Fibroblast of villous mesenchyme (primary cell): ENCODE measurements at places on chromosomes 7 and 10. TPM values are rescaled to one million over a fixed set of nuclear protein-coding genes. Genes with fewer than 3 reads are reported as not detected.

DNA sequence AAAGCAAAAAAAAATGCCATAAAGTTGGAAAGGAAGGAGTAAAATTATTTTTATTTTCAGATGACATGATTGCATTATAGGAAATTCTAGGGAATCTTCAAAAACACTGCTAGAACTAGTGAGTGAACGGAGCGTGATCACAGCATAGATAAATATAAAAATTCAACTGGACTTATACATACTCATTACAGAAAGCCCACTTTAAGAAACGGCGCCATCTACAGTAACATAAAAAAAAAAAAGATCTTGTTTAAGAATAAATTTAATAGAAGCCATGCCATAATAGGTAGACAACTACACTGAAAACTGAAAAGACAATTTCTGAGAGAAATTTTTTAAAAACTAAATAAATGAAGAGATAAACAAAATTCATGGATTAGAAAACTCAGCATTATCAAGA, 623.1 kb upstream of the MGMT start:
- DNase-seq, result no peak

DNA sequence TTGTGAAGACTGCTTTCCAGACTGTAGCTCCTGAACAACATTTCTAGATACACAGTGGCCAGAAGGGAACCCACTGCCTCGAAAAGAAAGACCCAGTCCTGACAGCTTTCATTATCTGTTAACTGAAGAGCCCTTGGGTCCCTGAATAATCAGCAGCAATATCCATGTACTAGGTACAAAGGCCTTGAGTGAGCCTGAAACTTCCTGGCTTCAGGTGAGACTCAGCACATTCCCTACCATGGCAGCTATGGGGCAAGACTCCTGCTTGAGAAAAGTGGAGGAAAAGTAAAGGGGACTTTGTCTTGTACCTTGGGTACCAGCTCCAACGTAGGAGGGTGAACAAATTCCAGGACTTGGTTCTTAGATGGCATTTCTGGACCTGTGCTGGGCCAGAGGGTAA, 92.8 kb downstream of the SIRT1 start:
- no peak for DNase-seq

- DNase-seq, result no peak
Observed at GRCh38 chr10:12389154-12389734, 39.9 kb downstream of the CAMK1D start.

FFAR4 gene
- total RNA-seq, result not detected in 2 replicates

GRCh38 chr7:27925573-27926201, 185.7 kb downstream of the TAX1BP1 start:
- DNase-seq, result no peak

CRCP gene
- total RNA-seq, result 47.4 and 53.1 TPM in 2 replicates

GRCh38 chr10:62760401-62760800, 44.1 kb upstream of the ADO start:
- DNase-seq, result no peak

DNA sequence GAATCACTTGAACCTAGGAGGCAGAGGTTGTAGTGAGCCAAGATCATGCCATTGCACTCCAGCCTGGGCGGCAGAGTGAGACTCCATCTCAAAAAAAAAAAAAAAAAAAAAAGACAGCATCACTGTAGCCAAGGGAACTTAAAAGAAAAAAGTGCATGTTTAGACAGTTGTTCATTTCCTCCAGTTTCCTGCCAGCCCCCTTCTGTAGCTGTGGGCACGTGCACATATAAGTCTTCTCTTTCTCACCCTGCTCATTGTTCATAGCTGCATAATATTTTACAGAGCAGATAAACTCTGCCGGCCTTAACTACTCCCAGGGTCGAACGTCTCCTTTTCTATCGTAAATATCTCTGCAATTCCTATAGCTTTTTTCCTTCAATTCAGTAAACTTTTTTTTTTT, 132.6 kb downstream of the LHPP start:
- DNase-seq, result no peak

GRCh38 chr10:102610441-102610887, 33.8 kb upstream of the TRIM8 start:
- peak; percentile 82 for DNase-seq

GRCh38 chr10:36390221-36390620, 735.2 kb upstream of the ANKRD30A start:
- no peak for DNase-seq

- DNase-seq, result peak; percentile 78
Observed at GRCh38 chr7:79298145-79298760, 155.2 kb downstream of the MAGI2 start.

DNA sequence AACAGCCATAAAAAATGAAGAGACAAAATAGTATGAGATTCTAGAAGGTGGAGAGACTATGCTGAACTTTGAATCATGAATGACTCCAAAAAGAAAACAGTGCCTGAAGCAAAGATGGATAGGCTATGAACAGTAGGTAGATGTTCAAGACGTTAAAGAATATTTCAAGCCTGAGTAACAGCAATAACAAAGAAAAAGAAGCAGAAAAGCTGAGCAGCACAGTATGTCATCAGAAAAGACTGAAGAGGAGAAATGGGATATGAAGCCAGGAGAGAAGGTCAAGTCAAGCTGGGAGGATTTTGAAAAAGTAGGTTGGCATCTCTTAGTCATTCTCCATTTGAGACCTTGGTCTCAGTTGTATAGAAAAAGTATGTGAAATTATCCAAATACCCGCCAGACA, 484.4 kb downstream of the SORCS1 start:
- no peak for DNase-seq

DNA sequence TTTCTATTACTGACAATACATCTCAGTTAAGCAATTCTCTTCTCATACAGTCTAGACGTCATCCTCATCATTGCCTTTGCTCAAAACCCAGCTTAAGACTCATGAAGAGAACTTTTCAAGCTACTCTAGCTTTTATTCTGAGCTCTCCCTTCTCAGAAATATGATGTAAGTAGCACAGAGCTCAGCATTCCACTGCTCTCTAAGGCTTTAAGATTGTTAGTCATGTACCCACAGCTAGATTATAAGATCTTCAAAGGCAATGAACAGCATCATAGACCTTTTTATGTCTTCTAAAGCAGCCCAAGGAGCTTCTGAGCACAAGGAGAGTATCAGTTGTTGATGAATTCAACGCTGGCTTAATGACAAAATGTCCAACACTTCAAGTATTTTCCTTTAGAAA, 119.3 kb downstream of the NRP1 start:
- peak; percentile 85 for DNase-seq

DNA sequence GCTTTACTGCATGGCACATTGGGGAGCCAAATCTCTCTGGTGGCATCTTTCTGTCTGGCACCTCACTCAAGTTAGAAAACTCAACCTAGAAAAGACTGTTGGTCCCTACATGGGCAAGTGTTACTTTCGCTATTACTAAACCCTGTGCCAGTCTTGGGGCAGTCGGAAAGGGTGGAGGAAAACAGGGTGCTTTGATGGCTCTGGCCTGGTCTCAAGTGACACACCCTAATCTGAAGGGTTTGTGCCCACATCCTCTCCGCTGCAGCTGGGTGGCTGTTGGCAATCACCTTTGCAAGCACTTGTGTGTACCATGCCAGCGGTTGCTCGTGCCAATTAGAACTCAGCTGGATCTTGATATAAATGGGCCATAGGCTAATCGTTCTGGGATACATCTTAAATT, 159.8 kb upstream of the ITGB1 start:
- no peak for DNase-seq
